ENCODE measurements at places on chromosomes 16 and 17. TPM values are rescaled to one million over a fixed set of nuclear protein-coding genes. Genes with fewer than 3 reads are reported as not detected.

GRCh38 chr17:75191584-75191983 lies 8.8 kb upstream of the SUMO2 start:
- DNase-seq: no peak

DNA sequence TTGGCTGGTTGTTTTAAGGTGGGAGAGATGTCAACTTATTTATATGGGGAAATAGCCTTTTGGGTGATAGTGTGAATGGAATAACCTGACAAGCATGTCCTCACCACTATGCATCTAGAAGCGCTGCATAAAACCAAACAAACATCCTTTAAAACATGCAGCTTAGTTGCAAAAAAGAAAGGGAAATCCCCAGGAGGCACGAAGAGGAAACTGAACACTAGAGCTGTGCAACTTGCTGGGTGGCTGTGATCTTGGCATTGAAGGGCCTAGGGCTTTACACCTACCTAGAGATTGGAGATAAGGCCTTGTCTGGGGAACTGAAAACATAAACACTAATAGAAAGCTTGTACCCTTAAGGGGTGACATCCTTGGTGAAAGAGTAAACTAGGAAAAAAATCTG lies 7.3 kb downstream of the C16orf54 start:
- peak; percentile 70 for DNase-seq

DNA sequence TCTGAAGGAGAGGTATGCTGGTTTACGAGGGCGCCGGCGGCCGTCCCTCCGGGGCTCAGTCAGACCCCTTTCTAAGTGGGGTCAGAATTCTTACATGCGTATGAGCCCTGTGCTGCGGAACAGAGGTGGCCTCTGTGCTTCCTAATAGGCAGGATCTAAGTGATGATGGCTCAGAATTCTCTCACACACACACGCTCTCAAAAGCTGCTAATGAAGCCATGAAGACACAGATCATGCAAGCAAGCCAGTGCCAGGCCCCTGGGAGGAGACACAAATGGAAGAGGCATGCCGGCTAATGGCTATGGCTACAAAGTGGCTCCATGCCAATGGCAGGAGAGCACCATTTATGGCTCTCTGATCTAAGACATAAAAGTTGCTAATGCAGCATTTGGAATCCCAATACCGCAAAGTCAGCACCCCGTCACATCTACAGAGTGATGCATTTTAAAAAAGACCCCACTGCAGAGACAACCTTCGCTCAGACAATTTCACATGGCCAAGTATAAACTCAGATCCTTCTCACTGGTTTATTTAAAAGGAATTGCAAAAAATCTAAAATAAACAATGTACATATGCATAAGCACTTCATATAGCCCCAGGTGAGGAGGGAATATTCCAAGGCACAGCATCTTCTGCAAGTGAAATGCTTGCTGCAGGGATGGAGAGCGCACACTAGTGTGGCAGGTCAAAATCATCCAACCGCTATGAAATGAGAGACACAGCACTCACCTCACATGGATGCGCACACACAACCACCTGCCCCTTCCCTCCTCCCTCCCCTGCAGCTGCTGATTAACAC lies 24.5 kb downstream of the NPLOC4 start:
- DNase-seq: no peak

NETO2 gene
- total RNA-seq: 1.4 TPM

WSCD1 gene
- 0.35 TPM for total RNA-seq

- no peak for DNase-seq
These were observed 34.2 kb upstream of the CCL1 start for GRCh38 chr17:34397265-34397664.

DNA sequence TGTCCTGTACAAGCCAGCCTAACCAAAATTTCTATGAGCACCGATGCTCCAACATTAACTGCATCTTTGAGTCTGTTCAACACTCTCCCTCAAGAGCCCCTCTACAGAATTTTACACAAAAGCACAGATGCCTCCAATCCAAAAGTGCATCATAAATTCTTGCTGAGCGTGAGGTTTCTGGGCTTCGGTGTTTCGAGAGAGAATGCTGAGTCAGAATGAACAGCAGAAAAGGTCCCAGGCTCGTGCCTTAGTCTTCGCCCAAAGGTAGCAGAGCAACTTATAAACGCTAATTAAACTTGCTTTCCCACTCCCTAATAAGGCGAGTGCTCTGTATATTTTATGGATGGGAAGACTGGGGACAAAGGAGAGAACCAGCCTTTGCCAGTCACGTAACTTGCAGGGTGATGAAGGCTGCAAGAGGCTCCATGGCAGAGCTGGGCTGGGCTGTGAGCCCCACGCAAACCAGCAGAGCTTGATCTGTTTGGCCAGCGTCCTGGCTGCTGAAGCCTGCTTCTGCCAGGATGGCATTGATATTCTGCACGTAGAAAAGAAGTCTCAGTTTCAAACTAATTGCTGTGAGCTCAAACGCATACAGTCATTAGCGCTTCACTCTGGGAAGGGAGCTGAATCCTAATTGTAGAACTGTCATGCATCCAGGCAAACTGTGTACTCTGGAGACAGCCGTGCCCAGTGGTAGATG lies 138.5 kb downstream of the DNAH9 start:
- DNase-seq: no peak

DNA sequence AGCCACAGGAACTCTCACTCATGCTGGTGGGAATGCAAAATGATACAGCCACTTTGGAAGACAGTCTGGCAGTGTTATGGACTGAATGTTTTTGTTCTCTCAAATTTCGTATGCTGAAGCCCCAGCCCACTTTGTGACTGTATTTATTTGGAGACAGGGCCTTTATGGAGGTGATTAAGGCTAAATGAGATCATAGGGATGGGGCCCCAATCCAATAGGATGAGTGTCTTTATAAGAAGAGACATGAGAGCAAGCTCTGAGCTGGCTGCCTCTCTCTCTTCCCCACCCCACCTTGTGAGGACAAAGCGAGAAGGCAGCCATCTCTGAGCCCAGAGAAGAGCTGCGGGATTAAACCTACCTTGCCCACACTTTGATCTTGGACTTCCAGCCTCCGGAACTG lies 21.9 kb upstream of the RAI1 start:
- DNase-seq: no peak

DNA sequence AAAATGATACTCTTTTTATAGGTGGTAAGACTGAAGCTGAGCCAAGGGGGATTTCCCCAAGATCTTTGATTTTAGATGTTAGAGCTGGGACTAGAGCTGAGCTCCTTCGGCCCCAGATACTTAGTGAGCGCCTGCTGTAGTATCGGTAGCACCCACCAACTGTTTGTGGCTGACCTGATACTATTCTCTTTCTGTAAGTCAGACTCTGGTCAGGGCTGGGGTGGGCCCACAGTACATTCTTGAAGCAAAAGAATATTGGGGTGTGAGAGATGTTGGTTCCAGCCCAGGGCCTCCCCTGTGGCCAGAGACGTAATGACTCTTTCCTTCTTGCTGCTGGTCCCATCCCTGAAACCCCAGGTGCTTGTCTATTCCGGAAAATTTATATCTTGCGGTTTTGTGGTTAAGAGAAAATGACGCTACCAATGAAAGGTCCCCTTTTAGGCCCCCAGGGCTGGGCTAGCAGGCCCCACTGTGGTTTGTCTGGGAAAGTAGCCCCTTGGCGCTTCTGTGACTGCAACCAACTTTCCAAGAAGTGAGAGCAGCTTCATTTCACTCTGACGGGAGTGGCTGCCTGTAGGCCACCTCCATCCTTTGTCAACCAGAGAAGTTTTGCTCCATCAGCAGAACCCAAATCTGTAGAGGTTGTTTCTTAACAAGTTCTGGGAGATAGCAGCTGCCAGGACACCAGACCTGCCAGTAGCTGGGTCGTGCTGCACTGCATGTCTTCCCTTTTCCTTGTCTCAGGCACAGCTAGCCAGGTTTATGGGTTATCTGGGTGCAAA lies 86.4 kb upstream of the LGALS9 start:
- DNase-seq: peak; percentile 5

DNA sequence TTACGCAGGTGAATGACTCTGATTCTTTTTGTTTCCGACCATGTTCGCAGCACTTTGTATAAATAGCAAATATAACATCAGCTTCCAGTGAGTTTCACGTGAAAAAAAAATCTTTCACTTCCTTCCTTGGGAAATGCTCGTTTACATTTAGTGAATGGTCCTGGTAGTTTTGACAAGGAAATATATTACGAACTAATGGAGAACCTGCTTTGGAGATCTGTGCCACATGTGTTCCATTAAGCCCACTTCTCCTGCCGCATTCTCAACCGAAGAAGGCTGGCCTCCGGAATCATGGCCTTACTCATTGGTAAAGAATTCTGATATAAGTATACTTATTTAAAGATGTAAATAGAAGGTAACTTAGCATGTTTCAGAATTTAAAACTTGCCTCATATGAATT lies 3.6 kb downstream of the CRAMP1 start:
- DNase-seq: no peak

DNA sequence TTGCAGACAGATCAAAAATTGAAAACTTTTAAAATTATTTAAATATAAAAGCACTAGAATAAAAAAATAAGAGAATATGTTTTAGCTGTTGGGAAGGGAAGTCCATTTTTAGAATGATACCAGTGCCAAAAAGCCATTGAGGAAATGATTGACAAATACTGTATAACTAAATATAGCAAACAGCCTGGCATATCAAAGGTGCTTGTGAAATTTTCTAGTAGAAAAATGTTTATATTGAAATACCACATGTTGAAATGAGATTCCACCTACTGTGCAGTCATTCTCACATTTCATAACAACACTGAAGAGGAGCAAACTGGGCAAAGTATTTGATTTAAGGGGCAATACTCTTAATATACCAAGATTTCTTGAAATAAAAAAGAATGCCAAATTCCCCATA lies 183.5 kb downstream of the PHKB start:
- no peak for DNase-seq

GRCh38 chr16:27433636-27434035 lies 31.7 kb downstream of the IL21R start:
- no peak for DNase-seq

TEX19 gene
- total RNA-seq: not detected

GRCh38 chr16:12390644-12391043 lies 413.0 kb downstream of the CPPED1 start:
- DNase-seq: no peak
